ENCODE measurements at places on chromosomes 12 and 14.
A peak's percentile ranks its signal among the peaks of the same experiment; 100 is the strongest.

DNA sequence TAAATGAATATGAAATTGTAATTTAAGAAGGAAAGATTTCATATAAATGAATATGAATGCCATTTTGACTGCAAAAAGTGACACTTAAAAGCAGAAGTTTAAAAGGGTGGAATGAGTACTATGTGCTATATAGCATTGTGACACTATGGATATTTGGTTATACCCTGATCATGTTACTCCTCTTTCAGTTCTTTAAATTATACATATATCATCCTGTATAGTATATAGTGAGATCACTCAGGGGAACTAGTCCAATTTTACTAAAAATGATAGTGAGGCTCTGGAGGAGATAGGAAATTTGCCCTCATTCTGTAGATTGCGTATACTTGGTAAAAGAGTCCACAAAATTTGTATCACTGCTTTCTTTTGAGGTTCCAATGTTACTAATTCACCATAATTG lies 155.7 kb upstream of the BTG1 start:
- DNase-seq: peak; percentile 55

- no peak for DNase-seq
Observed at GRCh38 chr12:4121506-4122020, 152.0 kb upstream of the CCND2 start.

- peak; percentile 52 for DNase-seq
Observed at GRCh38 chr14:74945261-74945851, 10.0 kb downstream of the PGF start.

- DNase-seq: no peak
Observed at GRCh38 chr12:80195074-80195726, 95.9 kb downstream of the OTOGL start.

DNA sequence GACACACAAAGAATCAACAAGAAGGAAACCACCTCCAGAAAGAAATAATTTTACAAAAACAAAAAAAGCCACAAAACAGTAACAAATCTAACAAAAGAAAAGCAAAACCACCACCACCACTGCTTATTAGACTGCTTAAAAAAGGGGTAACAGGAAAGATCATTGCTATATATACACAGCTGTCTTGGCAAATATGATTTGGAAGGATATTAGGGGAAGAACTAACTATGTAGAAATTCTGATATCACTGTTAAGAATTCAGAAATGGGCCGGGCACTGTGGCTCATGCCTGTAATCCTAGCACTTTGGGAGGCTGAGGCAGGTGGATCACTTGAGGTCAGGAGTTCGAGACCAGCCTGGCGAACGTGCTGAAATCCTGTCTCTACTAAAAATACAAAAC lies 92.5 kb downstream of the DENND5B start:
- no peak for DNase-seq

- no peak for DNase-seq
Observed at GRCh38 chr12:76813265-76813664, 49.4 kb downstream of the ZDHHC17 start.

DNA sequence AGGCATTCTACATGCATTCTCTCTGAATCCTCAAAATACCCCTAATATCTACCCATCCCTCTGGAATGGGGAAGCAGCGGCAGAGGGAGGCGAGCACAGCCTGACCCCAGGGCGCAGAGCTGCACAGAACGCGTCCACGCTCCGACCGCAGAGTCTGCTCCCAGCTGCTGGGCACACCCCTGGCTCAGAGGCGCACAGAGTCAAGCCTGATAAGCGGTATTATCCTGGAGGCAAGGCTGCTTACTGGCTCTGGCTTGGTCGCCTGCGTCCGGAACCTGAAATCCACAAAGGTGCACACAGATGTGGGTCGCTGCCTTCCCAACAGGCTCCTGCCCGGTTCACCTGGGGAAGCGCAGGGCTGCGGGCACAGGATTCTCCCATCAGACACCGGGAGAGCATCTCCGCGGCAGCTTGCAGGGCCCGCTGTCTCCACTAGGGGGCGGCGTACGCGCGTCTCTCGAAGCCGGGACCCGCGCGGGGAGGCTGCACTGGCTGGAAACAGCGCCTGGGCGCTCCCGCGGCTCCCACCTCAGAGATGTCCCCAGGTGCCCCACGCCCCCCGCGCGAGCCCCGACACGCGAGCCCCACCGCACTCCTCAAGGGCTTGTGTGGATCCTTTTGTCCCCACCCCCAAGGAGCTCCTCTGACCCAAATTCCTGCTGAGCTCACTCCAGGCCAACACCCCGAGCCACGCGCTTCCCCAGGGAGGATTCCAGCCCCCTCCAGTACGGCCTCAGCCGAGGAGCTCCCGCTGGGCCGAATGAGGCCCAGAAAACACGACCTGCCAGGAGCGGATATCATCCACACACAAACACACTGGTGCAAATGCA lies 120.1 kb upstream of the FZD10 start:
- peak; percentile 30 for DNase-seq

GRCh38 chr12:59046763-59047534 lies 126.6 kb upstream of the LRIG3 start:
- no peak for DNase-seq

DNA sequence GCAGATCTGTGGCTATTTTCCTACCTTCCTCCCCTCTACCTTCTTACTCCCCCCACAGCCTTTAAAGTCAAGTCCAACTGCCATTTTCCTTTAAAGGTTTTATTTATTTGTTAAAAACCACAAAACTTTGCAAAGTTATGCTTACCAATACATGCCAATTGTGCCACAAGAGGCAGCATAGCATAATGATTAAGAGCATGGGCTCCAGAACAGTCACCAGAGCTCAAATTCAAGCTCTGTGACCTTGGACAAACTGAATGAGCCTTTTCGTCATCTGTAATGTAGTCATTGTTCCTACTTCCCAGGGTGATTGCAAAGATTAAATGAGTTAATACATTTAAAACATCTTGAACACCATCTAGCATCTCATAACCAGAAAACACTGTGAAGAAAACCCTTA lies 13.0 kb upstream of the FMNL3 start:
- peak; percentile 25 for DNase-seq

DNA sequence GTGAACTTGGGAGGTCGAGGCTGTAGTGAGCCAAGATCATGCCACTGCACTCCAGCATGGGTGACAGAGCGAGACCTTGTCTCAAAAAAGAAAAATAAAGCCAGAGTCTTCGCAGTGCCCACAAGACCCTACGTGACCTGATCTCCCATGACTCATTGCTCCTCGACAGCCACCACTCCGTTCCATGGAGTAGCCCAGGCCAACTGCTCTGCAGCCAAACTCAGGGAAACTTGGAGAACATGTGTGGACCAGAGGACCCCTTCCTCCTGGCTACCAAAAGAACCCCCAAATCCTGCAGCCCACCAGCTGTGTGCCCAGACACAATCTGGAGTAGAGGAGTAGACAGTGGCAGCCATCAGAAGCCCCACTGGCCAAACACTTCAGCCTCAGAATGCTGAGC lies 32.1 kb upstream of the PPP2R5C start:
- DNase-seq: no peak

DNA sequence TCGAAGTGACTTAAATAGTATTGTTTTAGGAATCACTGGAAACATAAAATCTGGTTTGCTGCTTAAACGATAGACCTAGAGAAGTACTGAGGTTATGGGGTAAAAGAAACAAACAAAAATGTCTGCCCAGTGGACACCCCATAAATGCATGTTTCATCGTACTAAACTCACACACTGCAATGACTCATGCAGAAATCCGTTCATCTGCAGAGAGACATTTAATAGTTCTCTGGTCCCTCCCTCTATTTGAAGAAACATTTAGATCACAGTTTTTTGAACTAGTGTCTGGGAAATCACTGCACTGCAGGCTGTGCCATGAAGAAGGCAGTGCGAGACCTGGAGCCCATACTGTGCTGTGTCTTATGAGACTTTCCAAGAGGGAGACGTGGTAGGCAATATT lies 25.5 kb downstream of the SLC17A8 start:
- DNase-seq: no peak

DNA sequence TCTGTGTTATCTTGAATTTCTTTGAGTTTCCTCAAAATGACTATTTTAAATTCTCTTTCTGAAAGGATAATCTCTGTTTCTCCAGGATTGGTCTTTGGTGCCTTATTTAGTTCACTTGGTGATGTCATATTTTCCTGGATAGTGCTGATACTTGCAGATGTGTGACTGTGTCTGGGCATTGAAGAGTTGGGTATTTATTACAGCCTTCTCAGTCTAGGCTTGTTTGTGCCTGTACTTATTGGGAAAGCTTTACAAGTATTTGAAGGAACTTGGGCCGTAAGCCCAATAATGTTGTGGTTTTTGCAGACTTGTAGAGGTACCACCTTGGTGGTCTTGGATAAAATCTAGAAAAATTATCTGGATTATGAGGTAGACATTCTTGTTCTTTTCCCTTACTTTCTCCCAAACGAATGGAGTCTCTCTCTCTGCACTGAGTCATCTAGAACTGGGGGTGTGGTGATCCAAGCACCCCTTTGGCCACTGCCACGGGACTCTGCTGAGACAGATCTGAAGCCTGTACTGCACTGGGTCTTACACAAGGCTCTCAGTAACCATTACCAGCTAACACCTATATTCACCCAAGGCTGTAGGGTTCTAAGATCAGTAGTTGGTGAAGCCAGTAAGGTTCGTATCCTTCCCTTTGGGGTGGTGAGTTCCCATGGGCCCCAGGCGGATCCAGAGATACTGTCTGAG lies 703.7 kb upstream of the MGAT4C start:
- DNase-seq: no peak

DNA sequence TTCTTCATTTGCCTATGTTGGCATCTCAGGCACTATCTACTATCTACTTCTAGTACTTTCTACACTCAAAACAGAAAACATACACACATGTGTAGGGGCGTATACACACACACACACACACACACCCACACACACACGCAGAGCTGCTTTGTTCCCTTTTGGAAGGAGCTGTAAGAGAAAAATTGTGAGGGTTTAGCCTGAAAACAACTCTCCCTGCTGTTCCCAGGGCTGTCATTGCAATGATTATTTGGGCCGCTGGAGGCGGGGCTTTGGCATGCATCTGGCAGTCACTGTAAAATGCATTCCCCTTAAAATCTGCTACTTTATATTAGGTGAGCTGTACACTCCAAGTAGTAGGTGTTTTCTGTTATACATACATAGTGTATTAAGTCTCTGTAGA lies 29.1 kb upstream of the SLC38A2 start:
- no peak for DNase-seq

- peak; percentile 9 for DNase-seq
Observed at GRCh38 chr14:88380405-88380804, 5.1 kb upstream of the SPATA7 start.

Data from suppressor macrophage treated with lipopolysaccharide for 1 hour (primary cell).